CD4-positive, alpha-beta T cell treated with Interleukin-21 for 1 hour (primary cell): ENCODE measurements at places on chromosomes 1 and 21.

- no peak for DNase-seq
Observed at GRCh38 chr21:34765619-34766018, 96.8 kb downstream of the CLIC6 start.

DNA sequence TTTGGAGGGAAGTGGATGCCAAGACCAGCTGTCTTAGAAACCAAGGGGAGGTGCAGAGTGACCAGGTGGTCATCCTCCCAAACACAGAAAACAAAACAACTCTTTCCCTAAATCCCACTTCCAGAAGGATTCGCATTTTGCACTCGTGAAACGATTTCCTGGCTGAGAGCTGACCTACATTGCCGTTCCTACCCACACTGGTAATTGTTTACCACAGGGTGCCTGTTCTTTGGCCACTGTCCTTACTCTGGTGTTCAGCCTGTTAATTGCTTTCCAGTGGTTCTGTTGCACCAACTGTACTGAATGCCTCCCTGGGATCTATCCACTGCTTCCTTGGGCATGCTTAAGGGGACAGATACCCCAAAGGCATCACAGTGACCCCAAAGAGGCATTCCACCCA is 23.2 kb upstream of the PLA2G2C start:
- DNase-seq = no peak

GRCh38 chr1:245124644-245125043 is 30.1 kb upstream of the KIF26B start:
- DNase-seq = no peak

DNA sequence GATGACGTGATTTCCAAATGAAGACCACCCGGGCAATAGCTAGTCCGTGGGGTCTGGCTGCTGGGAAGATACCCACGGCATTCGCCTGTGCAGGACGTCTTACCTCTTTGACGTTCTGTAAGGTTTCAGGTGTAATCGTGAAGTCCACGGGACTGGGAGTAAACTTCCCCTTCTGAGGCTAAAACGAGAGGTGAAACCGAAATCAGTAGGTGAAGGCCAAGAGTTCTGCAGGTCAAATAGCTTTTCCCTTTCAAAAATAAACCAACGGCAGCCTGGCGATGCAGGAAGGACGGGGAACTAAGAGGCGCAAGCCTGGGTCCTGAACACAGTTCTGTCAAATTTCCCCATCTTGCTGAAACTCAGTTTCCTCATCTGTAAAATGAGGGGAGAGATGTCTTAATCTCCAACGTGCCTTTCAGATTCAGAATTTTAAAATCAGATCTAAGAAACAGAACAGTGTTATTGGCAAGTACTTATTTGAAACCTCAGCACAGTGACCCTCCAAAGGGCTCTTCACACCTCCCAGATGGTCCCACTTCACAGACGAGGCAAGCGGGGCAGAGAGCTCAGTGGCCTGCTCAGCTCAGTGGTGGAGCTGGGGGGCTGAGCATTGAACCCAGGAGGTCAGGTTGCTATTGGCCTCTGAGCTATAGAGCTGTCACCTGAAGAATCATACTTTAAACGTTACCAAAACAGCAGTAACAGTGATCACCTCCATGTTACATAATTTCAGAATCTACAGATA is 34.7 kb downstream of the VPS26C start:
- no peak for DNase-seq

DNA sequence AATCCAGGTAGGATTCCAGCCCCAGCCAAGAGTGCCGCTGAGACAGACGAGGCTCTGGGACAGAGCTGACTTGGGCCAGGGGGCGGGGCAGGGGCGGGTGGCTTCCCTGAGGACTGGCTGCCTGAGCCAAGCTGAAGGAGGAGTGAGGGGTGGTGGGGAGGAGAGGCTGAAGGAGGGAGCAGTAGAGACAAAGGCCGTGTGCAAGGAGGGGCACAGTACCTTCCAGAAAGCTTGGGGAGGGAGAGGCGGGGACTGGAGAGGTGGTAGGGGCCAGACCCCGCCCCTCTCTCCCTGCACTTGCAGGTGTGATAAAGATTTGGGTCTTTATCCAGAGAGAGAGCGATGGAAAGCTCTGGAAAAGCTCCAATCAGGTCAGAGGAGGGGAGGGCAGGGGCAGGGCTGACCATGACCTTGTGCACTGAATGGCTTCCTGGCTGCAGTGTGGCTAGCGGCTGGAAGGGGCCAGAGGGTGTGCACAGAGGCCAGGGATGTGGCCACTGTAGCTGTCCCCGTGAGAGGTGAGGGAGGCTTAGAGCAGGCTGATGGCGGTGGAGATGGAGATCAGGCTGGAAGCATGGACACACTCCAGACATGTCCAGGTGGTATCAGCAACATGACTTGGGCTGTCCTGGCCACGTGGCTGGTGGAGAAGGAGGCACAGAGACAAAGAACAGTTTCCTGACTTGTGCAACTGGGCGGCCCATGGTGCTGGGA is 6.7 kb upstream of the EPHA8 start:
- no peak for DNase-seq

GRCh38 chr21:31629972-31630711 is 29.4 kb upstream of the SOD1 start:
- no peak for DNase-seq
